GF-D8 (cell line): ENCODE measurements at places on chromosomes 11 and 22.

- no peak for DNase-seq
Measured at GRCh38 chr11:78251083-78251775, 62.5 kb downstream of the USP35 start.

DNA sequence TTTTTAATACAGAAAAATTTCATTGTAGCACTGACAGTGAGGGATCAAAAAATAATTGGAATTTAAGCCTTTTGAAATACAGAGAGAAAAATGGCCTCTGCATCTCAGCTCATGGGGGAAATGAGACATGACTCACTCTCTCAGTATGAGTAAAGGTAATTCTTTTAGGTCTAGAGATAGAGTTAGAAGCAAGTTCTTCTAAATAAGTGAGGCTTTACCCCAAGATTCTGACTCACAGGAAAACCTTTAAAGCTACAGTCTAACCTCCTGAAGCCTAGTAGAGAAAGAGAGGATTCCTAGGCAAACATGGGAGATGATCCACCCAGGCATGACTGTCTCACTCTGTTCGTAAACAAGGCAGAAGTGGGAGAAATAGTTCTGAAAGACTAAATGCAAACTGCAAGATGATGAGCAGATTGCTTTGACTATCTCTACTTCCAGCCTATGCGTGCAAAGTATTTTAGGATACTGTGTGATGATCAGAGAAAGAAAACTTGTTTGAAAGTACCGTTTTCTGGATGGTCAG is 1003.3 kb upstream of the CCDC90B start:
- no peak for DNase-seq

DNA sequence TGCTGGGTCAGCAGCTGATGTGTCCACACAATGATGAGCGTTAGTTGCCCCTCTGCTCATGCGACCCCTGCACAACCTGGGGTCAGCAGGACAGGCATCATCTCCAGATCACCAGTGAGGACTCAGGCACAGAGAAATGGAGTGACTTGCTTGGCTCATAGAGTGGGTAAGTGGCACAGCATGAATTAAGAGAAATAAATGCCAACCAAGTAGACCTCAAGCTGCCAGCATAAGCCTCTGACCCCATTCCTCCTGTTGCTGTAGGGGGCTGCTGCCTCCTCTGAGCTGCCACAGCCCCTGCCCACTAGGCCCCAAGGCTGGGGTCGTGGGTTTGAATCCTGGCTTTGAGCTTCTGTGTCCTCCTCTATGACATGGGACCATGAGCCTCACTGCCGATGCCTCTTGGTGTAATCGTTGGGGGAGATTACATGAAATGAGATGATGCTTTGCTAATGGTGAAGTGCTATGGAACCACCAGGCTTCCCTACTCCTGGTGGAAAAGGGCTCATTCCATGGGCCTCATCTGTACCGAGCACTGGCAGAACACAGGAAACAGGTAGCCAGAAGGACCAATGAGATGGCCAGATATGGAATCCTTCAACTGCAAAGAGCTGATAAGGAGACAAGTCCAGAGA is 33.6 kb downstream of the LRRC32 start:
- no peak for DNase-seq

DNA sequence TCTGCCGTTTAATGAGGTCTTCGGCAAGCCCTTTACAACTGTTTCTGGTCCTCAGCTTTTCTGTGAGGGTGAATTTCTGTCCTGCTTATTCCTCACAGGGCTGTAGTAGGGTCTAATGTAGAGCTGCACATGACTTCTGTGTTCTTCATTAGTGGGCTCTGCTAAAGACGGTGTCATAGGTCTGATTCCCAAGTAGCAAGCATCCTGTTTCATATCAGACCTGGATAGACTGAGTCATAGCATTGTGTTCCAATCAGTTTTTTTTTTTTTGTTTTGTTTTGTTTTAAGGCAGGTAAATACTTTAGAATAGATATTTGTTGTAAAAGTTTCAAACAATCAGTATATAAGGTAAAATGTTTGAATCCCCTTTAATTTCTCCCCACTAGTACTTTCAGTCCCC is 35.4 kb downstream of the BIRC2 start:
- no peak for DNase-seq

DNA sequence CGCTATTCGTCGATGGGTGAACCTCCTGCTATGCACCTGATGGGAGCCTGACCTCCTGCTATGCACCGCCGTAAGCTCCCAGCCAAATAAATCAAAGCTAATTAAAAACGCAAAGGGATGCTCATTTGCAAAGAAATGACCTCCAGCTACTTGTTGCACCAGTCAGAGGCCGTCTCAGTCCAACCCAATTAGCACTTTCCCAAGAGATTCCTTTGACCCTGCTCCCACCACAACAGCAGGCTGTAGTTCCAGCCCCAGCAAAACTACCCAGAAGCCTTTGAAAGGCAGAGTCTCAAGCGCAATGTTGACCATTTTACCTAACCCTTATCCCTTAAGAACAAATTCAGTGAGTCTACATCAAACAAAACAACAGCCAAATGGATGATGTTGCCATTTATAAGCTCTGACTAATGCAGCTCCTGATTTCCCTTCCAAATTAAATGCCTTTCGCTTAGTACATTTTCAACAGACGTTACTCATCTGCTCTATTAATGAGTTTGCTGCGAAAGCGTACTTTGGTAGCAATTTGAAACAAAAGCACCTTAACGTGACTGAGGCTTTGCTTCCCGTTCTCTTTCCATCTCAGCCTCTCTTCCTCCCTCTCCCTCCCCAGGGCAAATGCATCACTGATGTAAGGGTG is 17.2 kb upstream of the BSX start:
- no peak for DNase-seq

DNA sequence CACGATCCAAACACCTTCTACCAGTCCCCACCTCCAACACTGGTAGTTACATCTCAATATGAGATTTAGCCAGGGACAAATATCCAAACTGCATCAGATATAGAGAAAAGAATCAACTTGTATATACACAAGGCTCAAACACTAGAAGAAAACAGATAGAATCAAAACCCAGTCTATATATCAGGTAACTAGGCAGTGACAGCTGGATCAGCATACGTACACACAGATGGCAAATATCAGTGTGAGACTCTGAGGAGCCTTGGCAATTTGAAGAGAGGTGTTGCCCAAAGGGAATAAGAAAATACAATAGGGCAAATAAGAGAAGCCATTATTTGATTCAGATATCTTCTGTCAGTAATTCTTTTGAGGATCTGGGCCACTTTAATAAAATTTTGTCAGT is 951.3 kb upstream of the CHORDC1 start:
- DNase-seq: no peak

GRCh38 chr11:65411681-65412070 is 10.9 kb upstream of the NEAT1 start:
- DNase-seq: no peak

- no peak for DNase-seq
Measured at GRCh38 chr11:57461841-57462489, 1.6 kb downstream of the RTN4RL2 start.

- no peak for DNase-seq
Measured at GRCh38 chr22:41576877-41577276, 12.8 kb downstream of the PMM1 start.

DNA sequence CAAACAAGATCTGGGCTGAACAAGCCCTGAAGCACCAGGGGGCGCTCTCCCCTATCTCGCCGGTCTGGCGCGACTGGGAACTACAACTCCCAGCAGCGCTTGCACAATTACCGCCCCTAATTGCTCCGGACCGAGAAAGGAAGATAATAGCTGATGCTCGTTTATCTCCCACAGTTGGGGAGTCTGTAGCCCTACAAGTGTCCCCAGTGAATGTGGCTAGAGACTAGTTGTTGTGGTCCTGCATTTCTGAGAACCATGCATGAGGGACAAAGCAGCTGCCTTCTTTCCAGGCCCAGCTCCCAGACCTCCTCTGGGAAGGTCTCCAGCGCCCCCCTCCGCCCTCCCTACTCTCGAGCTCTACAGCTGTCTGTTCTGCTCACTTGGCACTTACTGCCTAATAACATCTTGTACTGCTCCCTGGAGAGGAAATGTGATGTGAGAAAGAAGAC is 34.4 kb downstream of the NRXN2 start:
- peak; percentile 62 for DNase-seq

- no peak for DNase-seq
Measured at GRCh38 chr11:120130176-120130980, 7.5 kb downstream of the TRIM29 start.

DNA sequence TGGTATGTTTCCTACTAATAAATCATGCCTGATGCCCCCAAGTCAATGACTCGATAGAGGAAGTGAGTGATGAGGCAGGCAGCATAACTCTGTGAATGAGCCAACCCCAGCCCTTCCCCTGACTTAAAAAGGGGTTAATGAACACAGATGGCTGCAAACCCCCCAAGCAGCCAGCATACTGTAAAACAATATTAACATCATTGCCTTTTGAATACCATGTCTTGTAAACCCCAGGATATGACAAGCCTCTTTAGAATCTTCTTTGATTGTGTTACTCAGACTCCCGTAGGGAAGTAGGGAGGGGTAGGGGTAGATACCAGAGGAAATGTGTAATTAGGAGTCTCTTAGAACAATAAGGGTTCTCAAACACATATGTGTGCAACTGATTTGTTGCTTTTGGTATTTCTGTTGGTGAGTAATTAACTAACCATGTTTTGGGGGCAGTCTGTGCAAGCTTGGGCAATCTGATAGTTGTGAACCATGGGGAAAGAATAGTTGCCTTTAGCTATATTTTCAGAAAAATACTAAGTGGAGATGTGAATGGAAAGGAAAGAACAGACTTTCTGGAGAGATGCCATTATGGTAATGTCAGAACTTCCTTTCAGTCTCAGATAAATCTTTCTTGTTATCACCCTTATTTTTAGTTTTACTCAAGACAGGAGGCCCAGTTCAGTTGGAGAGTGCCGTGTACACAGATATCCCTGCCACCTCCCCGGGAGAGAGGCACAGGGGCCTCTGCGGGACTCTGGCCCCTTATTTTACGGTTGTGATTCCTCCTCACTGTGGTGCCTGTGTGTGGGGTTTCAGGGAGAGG is 701.8 kb downstream of the NTM start:
- DNase-seq: no peak

DNA sequence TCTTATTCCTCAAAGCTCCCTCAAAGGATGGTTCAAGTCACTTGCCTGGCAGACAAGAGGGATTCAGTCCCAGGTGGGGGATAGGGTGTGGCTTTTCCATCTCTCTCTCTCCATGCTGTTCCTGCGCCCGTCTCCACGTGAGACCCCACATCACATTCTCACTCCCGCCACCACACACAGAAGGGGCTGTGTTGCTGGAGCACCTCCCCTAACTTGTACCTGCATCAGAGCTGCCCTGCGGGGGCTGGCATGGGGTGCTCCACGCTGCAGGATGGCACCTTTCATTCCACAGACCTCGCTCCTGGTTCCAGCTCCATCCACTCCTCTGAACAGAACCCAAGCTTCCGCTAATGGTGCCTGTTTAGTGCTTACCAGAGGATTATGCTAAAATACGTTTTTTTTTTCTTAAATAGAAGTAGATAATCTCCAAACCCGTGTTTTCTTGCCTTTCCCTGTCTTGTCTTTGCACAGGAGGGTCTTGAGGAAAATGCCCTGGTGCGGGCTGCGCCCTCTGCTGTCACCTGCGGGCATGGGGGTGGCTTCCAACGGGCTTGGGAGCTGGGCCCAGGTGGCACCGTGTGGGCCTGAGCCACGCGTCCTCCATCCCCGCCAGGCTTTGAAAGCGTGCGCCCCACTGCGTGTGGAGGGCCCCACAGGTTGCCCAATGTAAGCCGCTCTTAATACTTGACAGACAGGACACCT is 985.6 kb downstream of the BRD1 start:
- no peak for DNase-seq

DNA sequence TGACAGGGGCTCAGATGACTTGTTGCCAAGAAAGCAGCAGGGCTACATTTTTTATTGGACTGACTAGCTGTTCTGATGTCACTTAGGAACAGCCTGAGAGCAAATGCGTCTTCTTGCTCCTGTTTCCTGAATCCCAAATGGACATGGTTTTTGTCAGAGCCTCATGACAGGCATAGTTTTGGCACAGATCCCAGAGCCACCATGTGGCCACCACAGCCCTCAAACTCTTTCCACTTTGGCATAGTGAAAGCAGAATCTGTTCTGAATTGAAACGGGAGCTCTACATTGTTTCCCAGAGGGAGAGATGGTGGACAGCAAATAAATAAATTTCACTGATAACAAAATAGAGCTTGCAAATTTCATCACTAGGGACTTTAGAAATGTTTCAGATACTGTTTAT is 222.2 kb downstream of the C11orf87 start:
- DNase-seq: no peak

GRCh38 chr11:9808943-9809342 is 145.1 kb downstream of the SWAP70 start:
- DNase-seq: no peak

GRCh38 chr11:112612250-112612849 is 348.9 kb upstream of the NCAM1 start:
- no peak for DNase-seq

DNA sequence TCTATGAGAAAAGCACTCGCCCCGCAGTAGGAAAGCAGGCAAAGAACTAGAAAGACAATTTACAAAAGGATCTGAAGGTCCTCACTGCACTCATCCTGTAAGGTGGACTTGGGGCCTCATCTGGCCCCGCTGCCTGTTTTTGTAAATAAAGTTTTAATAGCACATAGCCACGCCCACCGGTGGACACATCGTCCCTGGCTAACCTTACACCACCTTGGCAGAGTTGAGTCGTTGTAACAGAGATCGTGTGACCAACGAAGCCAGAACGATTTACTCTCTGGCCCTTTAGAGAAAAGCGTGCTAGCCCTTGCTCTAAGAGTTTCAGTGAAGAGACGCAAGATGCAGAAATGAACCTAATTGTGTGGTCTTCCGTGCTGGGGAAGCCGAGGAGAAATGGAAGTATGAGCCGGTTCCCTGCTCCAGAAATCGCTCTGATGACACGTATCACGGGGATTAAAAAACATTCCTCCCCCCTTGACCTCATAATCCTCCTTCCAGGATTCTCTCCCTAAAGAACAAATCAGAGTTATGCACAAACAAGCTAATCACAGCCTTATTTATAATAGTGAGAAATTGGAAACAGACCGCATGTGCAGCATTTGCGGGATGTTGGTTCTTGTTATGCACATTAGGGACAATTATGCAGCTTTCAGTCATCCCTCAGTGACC is 80.1 kb downstream of the CDKN1C start:
- DNase-seq: no peak

DNA sequence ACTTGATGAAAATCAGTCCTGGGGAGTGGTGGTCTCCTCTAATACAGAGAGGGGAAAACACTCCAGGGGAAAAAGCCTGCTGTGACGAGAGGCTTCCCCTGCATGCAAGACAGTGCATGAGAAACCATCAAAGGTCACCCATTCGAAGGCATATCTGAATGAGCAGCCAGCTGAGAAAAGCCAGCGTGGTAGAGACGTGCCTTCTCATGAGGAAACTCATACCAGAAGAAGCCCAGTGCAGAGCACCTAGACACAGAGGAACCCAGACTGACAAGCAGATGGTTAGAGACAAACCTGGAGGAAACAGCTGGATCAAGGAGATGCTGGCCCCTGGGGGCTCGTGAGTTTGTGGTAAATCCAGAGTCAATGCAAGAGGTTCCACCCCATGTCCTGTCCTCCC is 534.8 kb downstream of the BRD1 start:
- no peak for DNase-seq
